Hematopoietic multipotent progenitor cell (in vitro differentiated cells): ENCODE measurements at places on chromosomes 16 and 17. TPM values are rescaled to one million over a fixed set of nuclear protein-coding genes. Genes with fewer than 3 reads are reported as not detected.

The CCDC102A gene
- total RNA-seq: 30.4 TPM

The HOXB8 gene
- total RNA-seq: not detected

The DOC2B gene
- 1.1 TPM for total RNA-seq

The CDRT15L2 gene
- total RNA-seq: not detected

The SMIM22 gene
- total RNA-seq: not detected

The BLMH gene
- 50.6 TPM for total RNA-seq

The ZSCAN10 gene
- total RNA-seq: under 0.01 TPM

The C16orf87 gene
- total RNA-seq: 3.5 TPM

The PABPN1L gene
- total RNA-seq: 0.54 TPM

The NOG gene
- total RNA-seq: 67.9 TPM
